WTC11 (cell line): ENCODE measurements at places on chromosomes 7 and 10.

GRCh38 chr7:82443547-82444219, at the start of gene CACNA2D1:
Gene CACNA2D1, minus strand, starts transcription at chr7:82443777.
- DNase-seq, result peak; percentile 78

- no peak for DNase-seq
Observed at GRCh38 chr10:46289209-46289810, 2.5 kb downstream of the ANTXRL start.

GRCh38 chr10:804787-805619, 115.5 kb upstream of the DIP2C start:
- DNase-seq, result no peak

DNA sequence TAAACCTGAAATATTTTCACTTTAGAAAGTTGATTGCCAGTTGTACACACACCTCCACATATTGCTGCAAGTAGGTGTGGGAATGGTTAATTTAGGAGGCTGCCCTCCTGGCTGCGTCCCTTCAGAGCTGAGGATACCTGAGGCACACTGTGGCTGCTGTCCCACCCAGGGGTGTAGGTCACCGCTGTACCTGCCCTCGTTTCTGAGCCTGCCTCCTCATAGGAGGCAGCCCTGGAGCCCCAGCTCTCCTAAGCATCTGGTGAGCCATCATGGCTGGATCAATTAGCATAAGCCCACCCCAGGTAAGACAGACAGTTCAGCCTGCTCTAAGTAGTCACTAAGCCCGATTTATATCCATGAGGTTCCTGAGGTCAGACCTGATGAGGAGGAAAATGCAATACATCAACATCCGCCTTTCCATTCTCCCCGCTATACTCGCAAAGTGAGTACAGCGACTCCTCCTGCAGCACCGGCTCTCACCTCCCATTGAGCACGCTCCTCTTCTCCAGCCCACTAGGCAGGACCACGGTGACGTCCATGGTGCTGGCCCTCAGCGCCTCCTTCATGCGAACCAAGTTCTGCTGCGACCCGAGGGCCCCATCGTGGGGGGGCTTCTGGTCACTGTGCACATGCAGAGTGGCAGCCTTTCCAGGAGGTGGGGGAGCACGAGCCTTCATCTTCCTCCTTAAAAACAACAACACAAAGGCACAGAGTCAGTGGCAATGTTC, 97.2 kb downstream of the COBL start:
- no peak for DNase-seq

GRCh38 chr7:32501522-32501921, 6.2 kb downstream of the AVL9 start:
- DNase-seq, result no peak

- peak; percentile 23 for DNase-seq
Observed at GRCh38 chr10:95841661-95842498, 65.9 kb upstream of the CC2D2B start.

- no peak for DNase-seq
Observed at GRCh38 chr7:80273327-80273726, 138.7 kb downstream of the GNAI1 start.

GRCh38 chr7:138089080-138089901, 13.0 kb downstream of the AKR1D1 start:
- no peak for DNase-seq

DNA sequence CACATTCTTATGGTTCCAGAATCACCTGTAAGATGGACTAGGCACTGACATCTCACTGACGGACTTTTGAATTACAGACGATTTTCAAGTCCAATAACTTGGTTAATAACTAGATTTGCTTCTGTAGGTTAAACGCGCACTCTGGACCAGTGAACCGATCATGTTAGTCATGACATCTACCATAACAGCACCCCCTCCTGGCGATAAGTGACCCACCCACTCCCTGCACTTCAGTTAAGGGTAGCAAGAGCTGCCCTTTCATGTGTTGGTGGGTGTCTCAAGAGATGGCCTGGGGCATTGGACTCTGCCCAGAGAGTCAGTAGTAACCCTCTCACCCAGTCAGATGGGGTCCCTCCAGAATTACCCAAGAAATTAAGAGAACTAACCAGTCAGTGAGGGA, 12.9 kb downstream of the GRM8 start:
- DNase-seq, result peak; percentile 50

DNA sequence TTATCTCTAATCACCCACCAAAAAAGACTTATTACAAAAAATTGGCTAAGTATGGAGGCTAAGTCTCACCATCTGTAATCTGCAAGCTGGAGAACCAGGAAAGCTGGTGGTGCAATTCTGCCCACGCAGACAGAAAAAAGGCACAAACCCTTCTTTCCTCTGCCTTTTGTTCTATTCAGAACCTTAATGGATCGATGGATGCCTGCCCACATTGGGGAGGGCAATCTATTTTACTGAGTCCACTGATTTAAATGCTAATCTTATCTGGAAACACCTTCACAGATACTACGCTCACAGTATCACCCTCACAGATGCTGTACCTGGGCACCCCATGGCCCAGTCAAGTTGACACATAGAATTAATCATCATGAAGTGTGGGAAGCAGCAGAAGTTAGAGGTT, 10.2 kb downstream of the IGFBP3 start:
- DNase-seq, result no peak

GRCh38 chr7:81186691-81187090, 267.8 kb upstream of the SEMA3C start:
- DNase-seq, result no peak

GRCh38 chr7:98278936-98279335, 2.5 kb upstream of the BRI3 start:
- no peak for DNase-seq

DNA sequence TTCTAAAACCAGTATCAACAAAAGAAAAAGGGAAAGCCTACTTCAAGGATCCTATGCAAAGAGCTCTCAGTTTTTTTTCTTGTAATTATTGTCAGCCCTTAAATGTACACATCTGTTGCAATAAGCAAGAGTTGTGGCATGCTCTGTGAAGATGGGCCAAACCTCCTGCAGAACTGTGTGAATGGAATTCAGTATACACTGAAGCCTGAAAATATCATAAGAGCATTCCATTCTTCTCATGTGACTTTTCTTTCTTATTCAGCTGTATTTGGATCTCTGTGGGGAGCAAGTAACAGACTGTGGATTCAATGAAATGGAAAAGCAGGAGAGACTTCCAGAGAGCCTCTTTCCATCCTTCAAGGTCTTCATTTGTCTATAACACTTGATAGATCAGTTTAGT, 130.7 kb downstream of the SAMD9 start:
- no peak for DNase-seq

DNA sequence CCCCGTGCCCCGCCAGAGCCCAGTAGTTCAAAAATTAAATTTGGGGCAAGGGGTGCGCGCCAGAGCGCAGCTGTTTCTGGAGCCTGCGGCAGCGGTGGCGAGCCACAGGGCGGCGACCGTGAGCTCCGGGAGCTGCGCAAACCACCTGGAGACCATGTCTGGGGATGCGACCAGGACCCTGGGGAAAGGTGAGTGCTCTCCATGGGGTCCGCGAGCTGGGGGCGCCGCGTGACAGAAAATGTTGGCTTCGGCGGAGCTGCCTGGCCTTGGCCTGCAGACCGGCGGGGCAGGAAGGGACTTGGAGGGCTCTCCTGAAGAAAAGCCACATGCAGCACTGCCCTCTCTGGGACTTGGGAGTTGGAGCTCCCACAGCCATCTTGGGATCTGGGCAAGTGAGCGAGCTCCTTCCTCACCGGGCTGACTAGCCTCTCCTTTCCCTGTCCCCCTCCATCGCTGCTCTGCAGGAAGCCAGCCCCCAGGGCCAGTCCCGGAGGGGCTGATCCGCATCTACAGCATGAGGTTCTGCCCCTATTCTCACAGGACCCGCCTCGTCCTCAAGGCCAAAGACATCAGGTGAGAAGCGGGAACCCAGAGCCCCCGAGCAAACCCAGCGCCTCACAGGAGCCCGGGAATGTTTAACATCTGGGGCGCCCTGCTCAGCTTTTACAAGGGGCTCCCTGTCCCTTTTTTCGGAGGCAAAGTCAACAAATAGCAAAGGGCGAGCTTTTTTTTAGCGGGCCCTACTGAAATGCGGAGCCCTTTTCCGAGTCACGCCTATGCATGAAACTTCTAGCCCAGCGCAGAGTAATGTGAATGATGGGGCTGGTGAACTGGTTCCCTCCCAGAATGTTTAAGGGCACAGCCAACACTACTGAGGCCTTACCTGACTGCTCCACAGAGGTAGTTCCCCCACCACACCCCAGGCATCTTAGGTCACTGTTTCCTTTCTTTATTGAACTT, 6.1 kb downstream of the GSTO2 start:
- peak; percentile 79 for DNase-seq

GRCh38 chr7:155509359-155509724, 37.0 kb downstream of the CNPY1 start:
- DNase-seq, result no peak

DNA sequence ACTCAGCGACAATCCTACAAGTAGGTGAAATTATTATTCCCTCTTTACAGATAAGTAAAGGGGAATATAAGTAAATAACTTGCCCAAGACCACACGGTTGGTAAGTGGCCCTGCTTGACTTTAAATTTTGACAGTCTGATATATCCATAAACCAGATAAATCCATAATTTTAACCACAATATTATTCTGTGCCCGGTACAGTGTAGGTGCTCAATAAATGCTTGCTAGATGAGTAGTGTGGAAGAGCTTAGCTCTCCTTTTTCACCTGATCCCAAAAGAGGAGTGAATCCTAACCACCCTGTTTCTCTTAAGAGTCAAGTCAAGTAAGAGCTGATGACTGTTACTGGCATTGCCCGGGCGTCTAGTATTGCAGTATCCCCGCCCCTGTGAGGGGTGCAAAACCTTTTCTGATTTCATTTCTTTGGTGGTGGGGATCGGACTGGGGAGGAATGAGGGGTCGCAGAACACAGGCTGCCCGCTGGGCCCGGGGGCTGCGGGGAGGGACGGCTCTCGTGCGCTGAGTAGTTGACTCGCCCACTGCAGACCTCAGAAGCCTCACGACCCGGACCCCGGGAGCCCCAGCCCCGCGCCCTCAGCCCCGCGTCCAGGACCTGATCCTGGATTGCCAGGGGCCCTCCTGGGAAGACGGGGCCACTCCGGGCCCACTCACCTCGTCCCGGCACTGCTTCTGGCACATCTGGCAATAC, 490 bp downstream of the KIN start:
- no peak for DNase-seq

DNA sequence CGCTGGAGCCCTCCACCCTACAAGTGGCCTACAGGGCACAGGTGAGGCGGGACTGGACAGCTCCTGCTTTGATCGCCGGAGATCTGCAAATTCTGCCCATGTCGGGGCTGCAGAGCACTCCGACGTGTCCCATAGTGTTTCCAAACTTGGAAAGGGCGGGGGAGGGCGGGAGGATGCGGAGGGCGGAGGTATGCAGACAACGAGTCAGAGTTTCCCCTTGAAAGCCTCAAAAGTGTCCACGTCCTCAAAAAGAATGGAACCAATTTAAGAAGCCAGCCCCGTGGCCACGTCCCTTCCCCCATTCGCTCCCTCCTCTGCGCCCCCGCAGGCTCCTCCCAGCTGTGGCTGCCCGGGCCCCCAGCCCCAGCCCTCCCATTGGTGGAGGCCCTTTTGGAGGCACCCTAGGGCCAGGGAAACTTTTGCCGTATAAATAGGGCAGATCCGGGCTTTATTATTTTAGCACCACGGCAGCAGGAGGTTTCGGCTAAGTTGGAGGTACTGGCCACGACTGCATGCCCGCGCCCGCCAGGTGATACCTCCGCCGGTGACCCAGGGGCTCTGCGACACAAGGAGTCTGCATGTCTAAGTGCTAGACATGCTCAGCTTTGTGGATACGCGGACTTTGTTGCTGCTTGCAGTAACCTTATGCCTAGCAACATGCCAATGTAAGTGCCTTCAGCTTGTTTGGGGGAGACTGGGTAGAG, at the start of gene COL1A2:
Gene COL1A2 (plus strand): TSS at position 459 of the 704 bp plus-strand sequence. CDS start 137 bp downstream, at position 596.
- peak; percentile 68 for DNase-seq
